ENCODE measurements at places on chromosomes 6 and 20.
A peak's percentile ranks its signal among the peaks of the same experiment; 100 is the strongest.

DNA sequence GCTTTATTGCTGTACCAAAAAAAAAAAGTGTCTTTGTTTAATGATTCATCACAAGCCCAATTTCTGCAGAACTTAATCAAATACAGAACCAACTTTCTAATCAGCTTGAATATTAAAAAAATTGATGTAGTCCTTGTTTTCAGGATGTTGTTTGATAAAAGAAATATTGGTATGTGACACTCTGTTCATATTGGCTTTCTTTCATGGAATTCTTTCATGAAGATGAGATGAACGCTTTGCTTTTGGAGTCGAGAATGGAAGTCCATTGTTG, 184.3 kb downstream of the ZNF217 start:
- DNase-seq = no peak

- peak; percentile 80 for DNase-seq
Observed at GRCh38 chr6:3209114-3210023, 18.1 kb downstream of the TUBB2B start.

DNA sequence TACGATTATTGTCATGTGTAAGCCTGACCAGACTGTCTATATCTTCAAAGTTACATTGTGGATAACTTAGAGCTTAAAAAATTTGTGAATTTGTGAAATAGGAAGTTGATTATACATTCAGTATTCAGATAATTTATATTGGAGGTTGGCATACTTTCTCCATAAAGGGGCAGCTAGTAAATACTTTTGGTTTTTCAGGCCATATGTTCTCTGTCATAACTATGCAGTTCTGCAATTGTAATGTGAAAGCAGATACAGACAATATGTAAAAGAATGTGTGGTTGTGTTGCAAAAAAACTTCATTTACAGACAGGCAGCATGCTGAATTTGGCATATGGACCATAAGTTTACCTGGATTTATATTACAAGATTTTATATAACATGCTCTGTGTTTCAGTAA, 29.3 kb downstream of the HSF2 start:
- DNase-seq = no peak

- no peak for DNase-seq
Observed at GRCh38 chr6:145483191-145483996, 251.9 kb downstream of the EPM2A start.

DNA sequence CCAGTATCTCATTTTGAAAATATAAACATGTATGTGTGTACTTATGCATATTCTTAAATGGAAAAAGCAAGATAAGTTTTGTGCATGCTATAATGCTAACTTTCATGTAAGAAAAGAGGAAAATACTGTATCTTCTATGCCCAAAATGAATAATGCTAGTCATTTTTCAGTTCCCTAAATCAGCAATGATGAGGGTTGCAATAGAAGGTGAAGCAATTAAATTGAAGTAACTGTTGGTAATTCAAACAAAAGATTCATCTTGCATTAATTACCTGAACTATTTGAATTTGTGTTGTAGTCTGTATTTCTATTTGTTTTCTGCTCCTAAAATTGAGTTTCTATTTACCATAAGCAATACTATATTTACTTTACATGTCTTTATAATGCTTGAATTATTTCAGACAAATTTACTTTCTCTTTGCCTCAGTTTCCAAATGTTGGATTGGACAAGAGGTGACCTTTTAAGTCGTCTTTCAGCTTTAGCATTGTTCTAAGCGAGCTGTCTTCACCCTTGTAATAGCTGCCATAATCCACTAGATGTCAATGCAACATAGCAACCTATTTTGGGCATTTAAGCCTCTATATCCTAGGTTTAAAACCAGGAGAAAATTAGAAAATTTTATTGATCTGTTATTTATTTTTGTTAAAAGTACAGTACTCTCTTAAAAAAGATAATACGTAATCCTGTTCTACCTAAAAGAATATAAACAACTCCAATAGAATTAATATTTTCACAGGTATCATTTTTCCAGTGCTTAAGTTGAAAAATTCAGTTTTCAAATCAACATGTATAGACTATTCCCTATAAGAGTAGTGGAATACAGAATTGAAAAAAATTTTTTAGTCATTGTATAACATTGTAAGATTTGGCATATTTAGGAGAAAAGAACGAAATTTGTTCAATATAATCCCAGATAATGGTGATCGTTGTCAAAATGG, 52.3 kb upstream of the IFNGR1 start:
- DNase-seq = no peak

DNA sequence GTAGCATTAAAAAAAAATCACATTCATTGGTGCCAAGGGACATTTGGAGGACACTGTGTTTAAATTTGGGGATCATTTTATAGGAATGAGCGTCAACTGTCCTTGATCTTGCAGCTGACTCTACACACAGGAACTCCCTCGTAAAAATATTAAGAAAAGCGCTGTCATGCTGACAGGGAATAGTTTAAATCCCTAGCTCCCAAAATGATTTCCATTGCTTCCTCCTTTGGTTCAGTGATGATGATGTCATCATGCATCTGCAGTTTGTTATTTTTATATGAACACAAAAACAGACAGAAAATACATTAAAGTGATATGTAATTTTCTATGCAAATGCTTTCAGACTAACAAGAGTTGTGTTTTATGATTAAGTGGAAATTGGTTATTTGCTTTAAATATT, 275.6 kb downstream of the BTBD9 start:
- DNase-seq = no peak

DNA sequence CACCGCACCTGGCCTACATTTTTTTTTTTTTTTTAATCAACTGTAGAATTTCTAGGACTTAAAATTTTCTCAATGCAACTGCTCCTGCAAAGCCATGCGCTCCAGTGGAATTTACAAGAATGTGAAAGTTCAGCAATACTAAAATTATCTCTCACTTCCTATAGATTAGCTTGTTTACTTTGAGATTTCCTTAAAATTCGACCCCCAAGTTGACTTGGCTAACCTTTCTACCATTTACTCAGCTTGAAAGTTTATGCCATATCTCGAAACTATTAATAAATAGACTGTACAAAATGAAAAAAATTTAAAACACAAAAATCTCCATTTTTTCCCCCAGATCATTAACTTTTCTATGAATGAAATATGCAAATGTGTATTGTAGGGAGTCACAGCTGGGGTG, 64.3 kb downstream of the ZBTB2 start:
- DNase-seq = no peak

GRCh38 chr20:60967431-60968316, 284.4 kb upstream of the CDH4 start:
- no peak for DNase-seq

- DNase-seq = no peak
Observed at GRCh38 chr20:48897305-48898010, 24.1 kb upstream of the ARFGEF2 start.

DNA sequence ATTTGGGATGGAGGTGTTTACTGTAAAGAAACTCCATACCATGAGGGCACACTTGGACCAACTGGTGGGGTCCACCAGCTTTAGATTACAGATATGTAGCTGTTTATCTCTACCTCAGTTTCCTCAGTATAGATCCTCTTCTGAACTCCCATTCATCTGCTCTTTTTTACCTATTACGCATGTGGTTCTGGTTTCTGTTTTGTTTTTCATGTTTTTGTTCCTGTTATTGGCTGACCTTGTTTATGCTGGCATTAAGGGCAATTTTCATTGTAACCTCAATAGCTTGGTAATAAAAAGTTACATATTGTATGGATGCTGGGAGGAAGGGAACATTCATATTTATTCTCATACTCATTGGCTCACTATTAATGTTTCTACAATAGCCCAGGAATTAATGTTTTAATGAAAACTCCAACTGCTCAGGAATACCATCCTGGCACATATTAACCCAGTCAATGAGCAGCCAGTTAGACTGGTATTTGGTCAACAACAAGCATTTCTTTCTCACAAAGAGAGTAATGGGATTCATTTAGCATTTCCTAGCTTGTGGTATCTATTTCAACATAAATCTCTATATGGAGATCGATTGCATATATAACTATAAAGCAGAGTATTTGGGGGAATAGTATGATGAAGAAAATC, 83.8 kb upstream of the FAM184A start:
- DNase-seq = no peak

DNA sequence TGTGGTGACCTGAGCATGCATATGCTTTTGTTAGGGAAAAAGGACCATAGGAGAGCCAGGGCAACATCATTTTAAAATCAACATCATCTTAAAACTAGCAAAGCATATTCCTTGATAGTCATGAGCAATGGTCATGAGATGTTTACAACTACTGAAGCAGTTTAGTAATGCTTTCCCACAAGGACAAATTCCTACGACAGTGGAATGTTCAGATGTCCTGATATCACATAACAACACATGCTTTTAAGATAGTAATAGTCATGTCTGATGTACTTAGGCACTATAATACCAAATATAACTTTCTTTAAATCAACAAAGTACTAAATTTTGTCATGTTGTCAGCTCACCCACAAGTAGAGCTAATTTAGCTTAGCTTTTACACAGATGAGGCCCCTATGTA, 370.3 kb downstream of the HTR1B start:
- no peak for DNase-seq

DNA sequence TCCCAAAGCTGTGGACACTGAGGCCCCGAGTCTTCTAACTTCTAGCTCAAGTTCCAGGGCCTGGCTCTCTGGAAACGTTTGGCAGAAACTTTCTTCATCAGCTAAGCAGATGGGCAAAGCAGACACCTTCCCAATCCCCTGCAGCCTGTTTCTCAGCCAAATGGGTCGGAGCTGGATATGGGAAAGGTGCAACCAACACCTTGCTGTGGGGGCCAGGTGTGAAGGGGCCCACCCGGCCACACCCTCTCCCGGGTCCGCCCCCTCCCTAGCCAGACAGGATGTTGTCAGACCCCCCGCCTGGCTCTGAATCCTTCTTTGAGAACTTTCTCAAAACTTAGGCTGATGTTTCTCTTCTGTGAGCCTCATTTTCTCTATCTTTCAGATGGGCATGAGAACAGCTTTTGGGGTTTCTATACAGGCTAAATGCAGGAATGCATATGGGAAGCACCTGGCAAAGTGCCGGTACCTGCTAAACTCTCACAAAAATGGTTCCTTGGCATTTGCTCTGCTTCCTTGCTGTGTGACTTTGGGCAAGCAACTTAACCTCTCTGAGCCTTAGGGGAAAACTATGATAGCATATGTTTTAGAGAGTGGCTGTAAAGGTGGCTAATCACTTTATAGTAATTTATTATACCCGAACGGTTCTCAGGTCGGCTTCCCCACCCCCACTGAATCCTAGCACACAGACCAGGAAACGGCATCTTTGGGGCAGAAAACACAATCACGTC, 1.8 kb downstream of the SNAI1 start:
- DNase-seq = no peak

DNA sequence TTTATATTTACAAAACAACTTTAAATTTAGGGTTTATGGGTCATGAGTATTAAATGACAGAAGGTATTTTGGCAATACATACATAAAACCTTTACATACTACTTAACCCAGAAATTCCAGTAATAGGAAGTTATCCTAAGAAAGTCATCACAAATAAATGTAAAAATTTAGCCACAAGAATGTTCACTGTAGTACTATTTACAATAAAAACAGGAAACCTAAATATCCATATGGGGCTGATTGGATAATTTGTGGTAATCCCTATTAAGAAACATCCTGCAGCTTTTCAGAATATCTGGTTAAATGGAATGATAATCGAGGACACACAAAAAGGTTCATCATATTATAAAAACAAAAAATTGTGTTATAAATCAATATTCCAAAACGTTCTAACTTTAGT, 44.4 kb downstream of the TRAM2 start:
- DNase-seq = no peak

DNA sequence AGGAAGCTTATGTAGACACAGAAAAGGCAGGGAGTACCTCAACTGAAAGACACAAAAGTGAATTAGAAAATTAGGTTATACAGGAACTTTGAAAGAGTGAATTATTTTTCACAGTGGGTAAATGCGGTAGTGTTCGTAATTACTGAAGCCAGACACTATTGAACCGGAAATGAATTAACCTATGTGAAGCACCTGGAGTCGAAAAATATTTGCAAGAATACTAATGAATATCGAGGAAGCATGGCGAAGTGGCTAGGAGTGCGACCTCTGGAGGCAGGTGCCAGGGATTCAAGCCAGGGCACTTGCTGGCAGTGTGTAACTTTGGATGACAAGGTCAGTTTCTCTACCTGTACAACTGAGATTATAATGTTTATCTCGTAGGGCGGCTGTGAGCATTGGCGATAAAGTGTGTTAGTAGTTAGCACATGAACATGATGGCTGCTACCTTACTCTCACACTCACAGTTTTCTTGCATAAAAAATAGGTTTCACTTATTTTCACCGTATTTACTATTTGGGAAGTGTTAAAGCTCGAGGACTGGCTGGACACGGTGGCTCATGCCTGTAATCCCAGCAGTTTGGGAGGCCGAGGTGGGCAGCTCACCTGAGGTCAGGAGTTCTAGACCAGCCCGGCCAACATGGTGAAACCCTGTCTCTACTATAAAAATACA, 567 bp upstream of the SLC18B1 start:
- peak; percentile 79 for DNase-seq

DNA sequence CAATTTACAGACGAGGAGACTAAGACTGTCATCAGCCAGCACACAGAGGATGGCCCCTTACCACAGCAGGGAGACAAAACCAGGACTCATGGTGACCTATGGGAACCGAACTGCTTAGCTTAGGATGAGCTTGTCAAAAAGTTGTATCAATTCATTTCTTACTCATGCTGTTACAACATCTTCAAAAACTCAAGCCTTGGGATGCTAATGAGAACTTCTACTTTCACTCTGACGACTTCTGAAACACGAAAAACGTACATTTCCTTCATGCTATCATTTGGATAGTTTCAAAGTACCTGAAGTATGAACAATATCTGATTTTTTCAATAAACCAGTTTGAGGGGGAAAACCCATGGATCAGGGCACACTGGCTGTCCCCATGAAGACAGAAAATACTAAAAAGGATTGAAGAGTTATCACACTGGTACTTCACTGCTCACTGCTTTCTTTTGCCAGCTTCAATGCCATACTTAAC, 31.9 kb downstream of the HIVEP2 start:
- DNase-seq = peak; percentile 36

DNA sequence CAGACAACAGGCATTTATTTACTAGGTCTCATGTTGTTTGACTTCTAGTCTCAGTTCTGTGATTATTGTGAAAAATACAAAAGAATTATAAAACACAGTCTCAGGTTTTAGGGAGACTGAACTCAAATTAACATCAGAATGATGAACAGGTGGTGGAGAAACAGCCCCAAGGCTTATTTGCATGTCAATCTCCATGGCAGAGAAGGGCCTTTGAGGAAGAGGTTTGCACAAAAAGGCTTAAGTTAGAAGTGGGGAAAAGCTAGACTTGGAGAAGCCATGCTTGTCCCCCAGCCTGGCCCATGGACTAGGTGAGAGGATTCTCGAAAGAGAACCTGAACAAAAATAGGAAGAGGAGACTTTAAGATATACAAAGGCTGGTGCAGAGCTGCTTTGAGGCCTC, 183.3 kb downstream of the EDN1 start:
- DNase-seq = no peak

GRCh38 chr6:111228094-111228493, 140.8 kb downstream of the SLC16A10 start:
- no peak for DNase-seq

GRCh38 chr6:166769648-166770047, 142.6 kb upstream of the RPS6KA2 start:
- DNase-seq = no peak

GRCh38 chr20:41178495-41178894, 41.2 kb downstream of the PLCG1 start:
- DNase-seq = no peak

Data from activated naive CD4-positive, alpha-beta T cell treated with Interleukin-2 at 50 U/mL for 16 hours (primary cell).